ENCODE measurements at places on chromosomes 7 and 10.

- DNase-seq: no peak
Observed at GRCh38 chr7:8699875-8700624, 266.6 kb downstream of the NXPH1 start.

DNA sequence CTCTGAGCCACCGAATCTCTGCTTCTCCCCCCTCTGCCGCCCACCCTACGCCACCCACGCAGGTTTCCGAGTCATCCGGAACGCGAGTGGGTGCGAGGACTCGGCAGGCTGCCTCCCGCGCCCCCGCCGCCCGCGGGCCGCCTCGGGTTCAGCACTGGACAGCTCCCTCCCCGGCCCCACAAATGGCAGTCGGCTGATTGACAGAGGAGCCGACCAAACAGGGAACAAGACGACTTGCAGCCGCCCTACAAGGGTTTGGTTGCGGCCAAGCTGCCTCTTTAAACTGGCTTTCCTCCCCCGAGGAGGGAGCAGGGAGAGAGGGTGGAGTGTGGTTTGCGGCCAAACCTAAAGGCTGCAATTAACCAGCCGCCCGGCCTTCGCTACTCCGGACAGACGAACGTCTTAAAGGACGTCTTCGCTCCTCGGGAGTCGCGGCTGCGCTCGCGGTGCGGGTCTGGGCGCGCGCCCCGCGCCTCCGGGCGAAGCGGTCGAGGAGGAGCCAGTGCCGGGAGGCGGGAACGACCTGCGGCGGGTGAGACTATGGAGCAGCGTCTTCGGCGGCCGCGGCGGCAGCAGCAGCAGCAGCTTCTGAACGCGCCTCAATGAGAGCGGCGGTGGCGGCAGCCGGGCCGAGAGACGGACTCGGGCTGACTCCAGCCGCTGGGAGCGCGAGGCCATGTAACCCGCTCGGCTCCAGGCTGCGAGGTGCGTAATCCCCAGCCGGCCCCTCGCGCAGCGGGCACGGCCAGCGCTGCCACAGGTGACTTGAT is at the start of gene GPR158:
Gene GPR158, plus strand, starts transcription at position 541 of the 770 bp plus-strand sequence. CDS start 420 bp downstream, outside the sequence.
- peak; percentile 42 for DNase-seq

- DNase-seq: no peak
Observed at GRCh38 chr7:47327346-47327697, 254.6 kb downstream of the TNS3 start.

GRCh38 chr10:7593063-7593462 is 73.7 kb downstream of the ITIH5 start:
- DNase-seq: no peak

DNA sequence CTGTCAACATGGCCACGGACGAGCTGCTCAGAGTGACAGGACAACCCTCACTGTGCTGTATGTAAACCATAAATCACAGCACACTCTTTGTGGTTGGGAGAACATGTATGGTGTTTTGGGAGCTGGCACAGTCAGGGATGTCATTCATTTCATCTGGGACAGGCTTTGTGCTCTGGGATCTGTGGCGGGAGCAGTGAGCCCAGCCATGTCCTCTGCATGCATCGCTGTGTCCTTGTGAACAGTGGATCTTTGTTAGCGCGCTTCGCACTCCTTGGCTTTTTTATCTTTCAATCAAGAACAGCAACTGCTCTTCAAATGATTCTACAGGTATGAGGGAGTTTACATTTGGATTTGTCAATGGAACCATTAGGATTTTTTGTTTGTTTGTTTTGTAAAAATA is 7.1 kb downstream of the CCM2 start:
- no peak for DNase-seq

DNA sequence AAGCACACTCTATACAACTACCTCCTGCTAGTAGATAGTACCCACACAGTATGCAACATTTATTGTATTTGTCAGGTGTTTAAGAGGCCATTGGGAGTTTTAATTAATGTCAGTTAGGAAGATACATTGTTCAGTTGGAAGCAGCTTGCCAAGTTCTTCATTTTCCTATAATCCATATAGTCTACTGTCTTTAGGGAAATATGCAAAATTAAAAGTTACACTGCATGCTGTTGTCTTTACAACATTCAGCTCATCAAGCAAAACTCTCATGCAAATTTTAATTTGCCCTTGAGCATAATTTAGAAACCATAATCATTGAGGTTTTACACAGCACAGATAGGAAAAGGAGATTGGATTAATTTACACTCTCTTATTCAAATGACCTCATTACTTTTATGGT is 17.4 kb downstream of the FOXP2 start:
- DNase-seq: no peak

- no peak for DNase-seq
Observed at GRCh38 chr10:60206735-60207134, 182.9 kb downstream of the ANK3 start.

DNA sequence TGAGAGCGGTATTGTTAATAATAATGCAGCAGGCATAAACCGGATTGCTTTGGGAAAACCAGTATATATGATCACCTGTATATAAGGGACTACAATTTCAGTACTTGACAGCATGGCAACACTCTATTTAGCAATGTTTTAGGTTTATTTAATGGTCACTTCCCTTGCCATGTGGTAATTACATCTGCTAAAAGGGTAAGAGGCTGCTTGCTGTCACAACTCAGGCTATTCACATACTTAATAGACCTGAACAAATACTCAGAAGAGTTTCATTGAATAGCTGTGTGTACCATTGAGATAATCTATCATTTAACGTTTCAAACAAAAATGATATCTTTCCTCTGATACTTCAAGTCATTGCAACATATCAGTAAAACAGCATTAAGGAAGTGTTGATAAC is 90.1 kb downstream of the PCDH15 start:
- DNase-seq: no peak

DNA sequence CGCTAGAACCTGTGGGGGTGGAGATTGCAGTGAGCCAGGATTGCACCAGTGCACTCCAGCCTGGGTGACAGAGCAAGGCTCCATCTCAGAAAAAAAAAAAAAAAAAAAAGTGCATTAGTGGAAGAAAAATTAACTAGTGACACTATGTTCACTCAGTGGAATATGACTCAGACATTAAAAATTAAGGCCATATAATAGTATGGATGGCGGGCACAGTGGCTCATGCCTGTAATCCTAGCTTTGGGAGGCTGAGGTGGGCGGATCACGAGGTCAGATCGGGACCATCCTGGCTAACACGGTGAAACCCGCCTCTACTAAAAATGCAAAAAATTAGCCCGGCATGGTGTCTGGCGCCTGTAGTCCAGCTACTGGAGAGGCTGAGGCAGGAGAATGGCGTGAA is 3.4 kb downstream of the PHYH start:
- DNase-seq: no peak

GRCh38 chr10:43323245-43323644 is 48.2 kb upstream of the FXYD4 start:
- DNase-seq: no peak

GRCh38 chr10:72564596-72564995 is 61.3 kb downstream of the MICU1 start:
- no peak for DNase-seq

GRCh38 chr10:21732067-21732772 is 198.2 kb downstream of the MLLT10 start:
- no peak for DNase-seq

DNA sequence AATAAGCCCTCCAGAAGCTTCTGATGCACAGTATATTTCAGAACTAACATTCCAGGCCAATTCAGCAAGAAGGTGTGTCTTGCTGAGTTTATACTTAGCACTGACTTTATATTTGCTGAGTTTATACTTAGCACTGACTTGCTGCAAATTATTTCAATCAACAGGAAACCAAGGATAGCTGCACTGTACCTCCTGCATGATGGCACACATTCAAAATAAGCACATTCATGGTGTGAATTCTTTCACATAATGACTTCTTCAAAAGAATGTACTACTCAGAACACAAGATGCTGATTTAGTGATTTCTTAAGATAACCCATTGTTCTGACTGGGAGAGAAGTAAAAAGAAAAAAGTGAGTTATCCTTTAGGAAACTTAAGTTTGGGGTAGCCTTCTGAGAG is 52.0 kb downstream of the JAZF1 start:
- no peak for DNase-seq

DNA sequence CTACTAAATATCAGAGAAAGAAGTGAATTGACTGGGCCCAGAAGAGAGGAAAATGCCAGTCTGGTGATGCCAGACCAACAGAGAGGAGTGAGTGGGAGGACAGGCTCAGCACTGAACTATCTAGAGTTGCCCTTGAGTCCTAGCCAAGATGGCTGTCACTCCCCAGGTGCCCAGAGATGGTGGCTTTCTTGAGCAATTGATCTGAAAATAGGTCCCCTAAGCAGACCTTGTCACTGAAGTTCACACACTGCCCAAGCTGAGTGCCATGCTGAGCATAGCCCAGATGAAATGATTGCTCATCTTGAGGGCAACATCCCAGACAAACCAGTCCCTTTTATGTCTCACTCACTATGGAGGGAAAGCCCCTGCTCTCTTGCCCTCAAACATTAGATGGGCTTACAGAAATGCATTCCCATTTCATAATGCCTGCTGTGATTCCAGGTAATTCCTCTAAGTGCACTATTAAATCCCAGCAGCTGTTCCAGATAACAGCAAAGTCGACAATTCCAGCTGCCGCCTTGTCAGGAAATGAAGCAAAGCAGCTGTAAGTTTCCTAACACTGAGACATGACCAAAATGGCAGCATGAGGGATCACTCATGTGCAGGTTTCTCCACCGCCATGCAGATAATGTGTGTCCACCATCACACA is 329.4 kb downstream of the KCNMA1 start:
- no peak for DNase-seq

GRCh38 chr10:5467207-5467535 is 32.2 kb downstream of the CALML5 start:
- DNase-seq: no peak

DNA sequence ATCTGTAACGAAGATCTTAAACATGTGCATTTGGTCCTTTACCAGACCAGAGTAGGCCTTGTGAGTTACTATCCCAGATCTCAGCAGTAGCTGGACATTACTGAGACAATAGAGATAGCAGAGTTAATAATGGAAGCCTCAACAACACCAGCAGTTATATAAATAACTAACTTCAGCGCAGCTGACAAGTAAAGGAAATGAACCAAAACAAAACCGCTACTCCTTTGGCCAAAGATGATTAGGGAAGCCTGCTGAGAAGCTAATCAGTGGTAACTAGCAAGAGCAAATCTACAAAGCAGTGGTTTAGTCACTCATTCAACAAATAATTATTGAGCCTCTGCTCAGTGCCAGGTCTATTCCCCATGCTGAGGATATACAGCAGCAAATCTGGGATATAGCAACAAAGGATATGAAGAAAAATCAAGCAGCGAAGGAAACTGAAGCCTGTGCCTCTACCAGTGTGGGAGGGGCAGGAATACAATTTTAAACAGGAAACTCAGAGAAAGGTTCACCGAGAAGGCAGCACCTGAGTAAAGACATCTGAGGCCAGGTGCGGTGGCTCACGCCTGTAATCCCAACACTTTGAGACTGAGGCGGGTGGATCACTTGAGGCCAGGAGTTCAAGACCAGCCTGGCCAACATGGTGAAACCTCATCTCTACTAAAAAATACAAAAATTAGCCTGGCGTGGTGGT is 103.6 kb downstream of the ELMO1 start:
- no peak for DNase-seq

DNA sequence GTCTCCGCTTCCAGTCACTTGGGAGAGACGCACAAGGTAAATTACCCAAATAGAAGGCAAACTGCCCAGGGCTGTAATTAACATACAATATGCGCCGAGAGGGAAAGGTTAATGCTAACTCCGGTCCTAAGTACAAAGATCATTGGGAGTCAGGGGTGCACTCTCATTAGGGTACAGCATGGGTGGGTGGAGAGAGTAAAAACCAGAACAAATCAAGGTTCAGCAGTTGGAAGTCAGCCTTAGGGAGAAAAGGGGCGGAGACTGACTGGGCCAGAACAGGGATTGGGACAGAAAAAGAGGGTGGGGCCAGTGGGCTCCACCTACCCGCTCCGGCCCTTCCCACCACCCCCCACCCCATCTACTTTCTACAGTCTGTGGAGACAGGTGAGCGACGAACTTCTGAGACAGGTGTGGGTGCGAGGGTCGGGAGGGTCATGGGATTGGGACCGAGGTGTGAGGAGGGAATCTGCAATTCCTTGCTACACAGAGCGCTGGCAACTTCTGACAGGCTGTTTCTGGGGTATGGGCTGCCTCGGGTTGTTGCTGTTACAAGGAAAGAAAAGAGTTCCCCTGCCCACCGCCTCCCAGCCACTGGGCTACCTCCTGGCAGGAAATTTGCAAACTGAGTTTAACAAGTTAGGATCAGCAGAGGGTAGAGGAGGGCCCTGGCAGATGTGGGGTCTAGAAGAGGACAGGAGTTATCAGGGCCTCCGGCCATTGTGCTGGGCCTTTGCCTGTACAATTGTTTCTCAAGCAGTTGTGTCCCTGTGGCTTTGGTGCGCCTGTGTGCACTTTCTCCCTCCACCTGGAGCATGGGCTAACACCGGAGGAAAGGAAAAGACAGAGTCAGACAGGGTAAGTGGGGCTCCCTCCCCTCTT is at the start of gene TMEM139:
Gene TMEM139, plus strand, starts transcription at position 368 of the 879 bp plus-strand sequence. CDS start 1,000 bp downstream, outside the sequence.
- DNase-seq: no peak

- DNase-seq: no peak
Observed at GRCh38 chr10:110735620-110736027, 91.5 kb downstream of the RBM20 start.

DNA sequence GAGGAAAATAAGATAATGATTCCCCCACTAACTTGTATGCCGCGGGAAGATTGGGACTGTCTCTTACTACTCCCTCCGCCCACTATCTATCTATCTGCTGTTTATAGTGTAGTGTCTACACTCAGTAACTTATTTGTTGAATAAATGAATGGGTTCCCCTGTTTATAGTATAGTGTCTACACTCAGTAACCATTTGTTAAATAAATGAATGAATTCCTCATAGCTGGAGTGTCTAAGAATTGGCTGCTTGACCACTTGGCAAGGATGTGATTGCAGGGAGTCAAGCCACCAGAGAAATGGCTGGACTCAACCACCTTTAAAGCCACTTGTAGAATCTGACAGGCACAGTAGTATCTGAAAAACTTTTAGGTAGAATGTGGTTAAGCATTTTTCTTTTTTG is 147.1 kb downstream of the TRIL start:
- DNase-seq: no peak

- DNase-seq: peak; percentile 28
Observed at GRCh38 chr10:69644658-69645295, 14.7 kb downstream of the FAM241B start.

DNA sequence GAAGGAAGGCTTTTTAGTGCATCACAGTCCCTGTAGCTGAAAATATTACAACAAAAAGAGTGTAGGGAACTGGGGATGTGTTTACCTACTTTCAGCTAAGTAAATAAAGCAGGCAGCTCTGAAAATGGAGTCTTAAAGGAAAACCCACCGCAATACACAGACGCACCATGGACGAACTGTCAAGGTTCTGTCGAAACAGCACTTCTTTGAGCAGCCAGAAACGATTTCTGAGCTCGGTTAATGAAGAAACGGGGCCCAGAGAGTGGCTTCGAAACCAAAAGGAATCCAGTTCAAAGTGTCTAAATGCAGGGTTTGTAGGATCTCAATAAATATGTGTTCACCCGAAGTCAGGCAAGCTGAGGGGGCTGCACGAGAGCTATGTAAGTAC is 275.4 kb upstream of the NEBL start:
- DNase-seq: no peak

GRCh38 chr7:1446620-1447032 is 12.6 kb downstream of the MICALL2 start:
- DNase-seq: no peak

Measured in stimulated activated CD4-positive, alpha-beta T cell treated with anti-CD3 and anti-CD28 coated beads, Interleukin-12 subunit alpha, Interleukin-12 subunit beta, amount 100 ng/mL, for 4 hours (primary cell).